Lower lobe of right lung (tissue), 2 donors: ENCODE measurements at places on chromosomes 7 and 10.

DNA sequence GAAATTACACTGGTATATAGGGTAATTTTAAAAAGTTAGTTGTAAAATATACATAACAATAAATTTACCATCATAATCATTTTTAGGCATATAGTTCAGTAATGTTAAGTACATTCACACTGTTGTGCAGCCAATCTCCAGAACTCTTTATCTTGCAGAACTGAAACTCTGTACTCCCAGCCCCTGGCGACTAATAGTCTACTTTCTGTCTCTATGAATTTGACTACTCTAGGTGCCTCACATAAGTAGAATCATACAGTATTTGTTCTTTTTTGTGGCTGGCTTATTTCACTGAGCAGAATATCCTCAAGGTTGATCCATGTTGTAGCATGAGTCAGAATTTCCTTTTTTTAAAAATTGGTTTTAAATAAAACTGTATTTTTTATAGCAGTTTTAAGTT lies 41.4 kb downstream of the NRF1 start:
- no peak for DNase-seq
- H3K36me3 ChIP-seq, result peaks cover 9% of the 10 kb centered on the region
- H3K27ac ChIP-seq, result no peak overlapping the region
- no peaks in the 10 kb centered on the region for H3K4me1 ChIP-seq
- H3K27me3 ChIP-seq, result no peaks in the 10 kb centered on the region

GRCh38 chr7:69285854-69286253 lies 312.4 kb upstream of the AUTS2 start:
- DNase-seq, result no peak
- peaks cover 3% of the 10 kb centered on the region for H3K4me1 ChIP-seq
- no peak overlapping the region for H3K27ac ChIP-seq
- no peaks in the 10 kb centered on the region for H3K36me3 ChIP-seq

GRCh38 chr10:127948791-127949190 lies 41.9 kb downstream of the PTPRE start:
- H3K27me3 ChIP-seq, result no peaks in the 10 kb centered on the region
- peaks cover 30% of the 10 kb centered on the region for H3K4me1 ChIP-seq
- no peak overlapping the region for H3K4me3 ChIP-seq
- no peaks in the 10 kb centered on the region for H3K36me3 ChIP-seq
- H3K27ac ChIP-seq, result no peak overlapping the region
- DNase-seq, result no peak

GRCh38 chr10:78981970-78982281 lies 86.8 kb upstream of the ZMIZ1 start:
- H3K4me3 ChIP-seq, result no peak overlapping the region
- H3K27me3 ChIP-seq, result no peaks in the 10 kb centered on the region
- no peak overlapping the region for H3K27ac ChIP-seq
- H3K4me1 ChIP-seq, result peaks cover 10% of the 10 kb centered on the region

GRCh38 chr7:44321796-44322195 lies 3.6 kb downstream of the CAMK2B start:
- H3K4me3 ChIP-seq, result no peak overlapping the region
- H3K36me3 ChIP-seq, result no peaks in the 10 kb centered on the region
- H3K27ac ChIP-seq, result no peak overlapping the region
- no peaks in the 10 kb centered on the region for H3K4me1 ChIP-seq
- no peak for DNase-seq
- H3K27me3 ChIP-seq, result peaks cover 31% of the 10 kb centered on the region
